ENCODE measurements at places on chromosomes 4 and X.

GRCh38 chrX:112279940-112280339 lies 197.4 kb upstream of the TRPC5 start:
- DNase-seq: no peak

DNA sequence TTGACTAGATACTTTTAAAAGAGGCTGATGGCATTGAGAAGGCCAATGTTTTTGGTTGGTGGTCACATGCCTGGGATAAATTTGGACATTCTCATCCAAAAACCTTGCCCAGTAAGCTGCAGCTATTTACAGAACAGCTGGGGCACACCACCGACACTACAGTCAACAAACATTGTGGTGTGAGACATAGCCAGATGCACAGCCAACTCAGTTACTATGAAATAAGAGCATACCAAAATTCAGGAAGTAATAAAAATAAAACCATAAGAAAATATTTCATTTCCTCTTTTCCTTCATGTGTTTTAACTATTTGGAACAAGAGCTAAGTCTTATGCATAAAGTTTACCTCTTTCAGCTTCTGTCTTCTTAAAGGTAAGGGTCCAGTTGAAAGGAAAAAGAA lies 8.8 kb downstream of the PPM1K start:
- no peak for DNase-seq

DNA sequence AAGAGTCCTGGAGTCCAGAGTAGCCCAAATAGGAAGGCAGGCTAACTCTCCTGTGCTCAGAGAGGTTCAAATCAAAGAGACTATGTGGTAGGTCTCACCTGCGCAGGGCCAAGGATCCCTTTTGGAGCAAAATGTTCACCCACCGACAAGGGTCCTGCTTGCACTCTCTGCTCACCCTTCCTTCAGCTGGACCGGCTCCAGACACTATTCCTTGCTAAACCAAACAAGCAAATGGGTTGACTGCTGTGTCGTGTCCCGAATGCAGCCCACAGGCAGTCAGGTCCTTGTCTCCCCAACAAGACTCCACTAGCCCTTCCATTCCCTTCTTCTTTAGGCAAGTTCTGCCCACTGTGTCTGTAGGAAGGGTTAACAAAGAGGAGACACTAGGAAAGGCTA lies 760 bp downstream of the TRMT2B start:
- no peak for DNase-seq

DNA sequence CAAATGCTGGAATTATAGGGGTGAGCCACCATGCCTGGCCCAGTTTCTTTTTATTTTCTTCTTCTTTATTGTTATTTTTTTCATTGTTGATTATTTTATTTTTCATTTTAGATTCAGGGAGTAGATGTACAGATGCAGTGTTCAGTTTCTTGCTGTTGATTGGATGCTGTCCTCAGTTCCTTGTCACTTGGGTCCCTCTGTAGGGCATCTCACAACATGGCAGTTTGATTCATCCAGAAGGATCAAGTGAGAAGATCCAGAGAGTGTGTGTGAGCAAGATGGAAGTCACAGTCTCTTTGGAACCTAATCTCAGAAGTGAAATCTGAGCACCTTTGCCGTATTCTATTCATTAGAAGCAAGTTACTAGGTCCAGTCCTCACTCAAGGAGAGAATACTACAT lies 20.9 kb downstream of the HMGB3 start:
- no peak for DNase-seq

DNA sequence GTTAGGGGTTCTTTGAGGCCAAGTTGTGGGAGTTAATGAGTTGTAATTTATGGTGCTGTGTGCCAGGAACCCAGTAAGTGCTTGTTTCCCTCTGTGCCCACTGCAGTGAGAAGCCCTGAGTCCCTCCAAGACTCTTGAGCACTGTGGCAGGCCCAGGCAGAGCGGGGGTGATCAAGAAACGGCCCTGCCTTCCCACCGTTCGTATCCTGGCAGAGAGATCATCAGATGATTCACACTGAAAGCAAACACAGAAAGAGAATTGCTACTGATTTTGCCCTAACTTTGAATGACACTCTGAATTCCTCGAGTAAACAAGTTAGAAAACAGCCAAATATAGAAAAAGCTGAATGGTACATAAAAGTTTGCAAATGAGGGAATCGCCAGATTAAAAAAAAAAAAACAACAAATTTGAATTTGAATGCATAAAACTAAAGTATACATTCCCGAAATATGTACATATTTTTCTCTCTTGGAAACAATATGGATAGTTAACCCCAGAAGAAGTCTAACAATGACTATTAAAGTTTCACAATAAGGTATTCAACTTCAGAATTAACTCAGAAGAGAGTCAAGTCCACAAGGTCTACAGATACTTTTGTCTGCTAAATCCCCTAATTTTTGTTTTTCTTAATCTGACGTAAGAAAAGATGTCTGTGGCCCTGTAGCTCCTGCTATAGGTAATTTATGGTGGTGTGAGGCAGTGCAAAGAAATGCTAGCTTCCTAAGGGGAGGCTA lies 71.8 kb downstream of the AFAP1 start:
- DNase-seq: no peak

DNA sequence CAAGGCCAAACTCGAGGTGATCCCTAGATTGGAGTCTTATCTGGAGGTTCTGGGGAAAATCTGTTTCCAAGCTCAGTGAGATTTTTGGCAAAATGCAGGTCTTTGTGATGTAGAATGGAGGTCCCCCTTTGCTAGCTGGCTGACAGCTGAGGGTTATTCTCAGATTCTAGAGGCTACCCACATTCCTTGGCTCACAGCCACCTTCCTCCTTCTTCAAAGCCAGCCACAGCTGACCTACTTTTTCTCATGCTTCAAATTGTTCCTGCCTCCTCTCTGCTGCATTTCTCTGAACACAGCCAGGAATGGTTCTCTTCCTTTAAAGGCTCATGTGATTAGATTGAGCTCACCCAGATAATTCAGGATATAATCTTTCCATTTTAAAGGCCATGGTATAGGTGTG lies 86.9 kb downstream of the VCX3A start:
- no peak for DNase-seq

- DNase-seq: no peak
Observed at GRCh38 chr4:9994246-9994847, 26.9 kb downstream of the SLC2A9 start.

DNA sequence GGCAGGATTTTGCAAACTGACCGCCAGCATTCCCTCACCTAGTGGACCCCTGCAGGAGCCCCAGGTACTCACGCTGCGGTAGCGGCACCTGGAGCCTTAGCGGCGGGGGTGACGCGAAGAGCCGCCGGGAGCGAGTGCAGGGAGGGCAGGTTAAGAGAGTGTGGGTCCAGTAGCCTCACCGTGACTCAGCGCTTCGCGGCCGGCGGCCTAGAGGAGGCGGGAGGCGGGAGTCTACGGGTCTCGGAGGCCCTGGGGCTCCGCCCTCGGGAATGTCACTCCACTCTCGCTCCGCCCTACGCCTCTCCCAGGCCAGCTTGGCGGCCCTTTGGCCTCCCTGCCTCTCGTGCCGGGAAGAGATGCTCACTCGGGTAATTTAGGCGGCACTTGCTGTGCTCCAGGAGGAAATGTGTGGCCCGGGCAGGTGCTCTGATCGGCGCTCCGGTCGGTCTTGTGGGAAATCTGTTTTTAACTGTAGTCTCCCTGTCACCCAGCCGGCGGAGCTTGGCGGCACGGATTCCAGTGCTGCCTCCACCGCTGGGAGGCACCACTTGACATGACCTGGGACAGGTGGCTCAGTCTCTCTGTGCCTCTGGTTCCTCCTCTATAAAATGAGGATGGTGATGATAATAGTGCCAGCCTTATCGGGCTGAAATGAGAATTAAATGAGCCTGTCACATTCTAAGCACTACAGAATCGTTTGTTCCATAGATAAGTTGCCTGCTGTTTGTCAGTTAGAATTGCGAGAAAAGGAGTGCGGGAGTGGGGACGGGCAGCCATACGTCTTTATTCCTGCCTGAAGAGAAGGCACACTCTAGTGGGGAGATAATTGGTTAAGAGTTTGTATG lies at the start of gene PIR:
PIR (minus strand) TSS at position 216 of the 845 bp plus-strand sequence. CDS start 2,076 bp downstream, outside the sequence.
- DNase-seq: no peak

DNA sequence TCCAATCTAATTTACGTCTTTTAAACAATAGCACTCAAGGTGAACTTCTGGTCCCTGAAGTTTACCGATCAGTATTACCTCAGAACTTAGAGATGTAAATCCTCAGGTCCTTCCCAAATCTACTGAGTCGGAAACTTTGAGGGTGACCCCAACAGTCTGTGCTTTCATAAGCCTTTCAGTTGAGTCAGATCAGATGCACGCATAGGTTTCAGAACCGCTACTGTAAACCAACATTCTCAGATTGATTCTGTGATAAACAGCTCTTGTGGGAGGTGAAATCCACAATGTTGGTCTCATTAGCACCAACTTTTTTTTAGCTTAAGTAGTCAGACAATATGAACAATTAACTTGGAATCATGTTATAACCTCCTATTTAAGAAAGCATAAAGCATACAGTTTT lies 86.0 kb downstream of the WWC2 start:
- no peak for DNase-seq

- no peak for DNase-seq
Observed at GRCh38 chr4:36320117-36320896, 38.9 kb downstream of the DTHD1 start.

DNA sequence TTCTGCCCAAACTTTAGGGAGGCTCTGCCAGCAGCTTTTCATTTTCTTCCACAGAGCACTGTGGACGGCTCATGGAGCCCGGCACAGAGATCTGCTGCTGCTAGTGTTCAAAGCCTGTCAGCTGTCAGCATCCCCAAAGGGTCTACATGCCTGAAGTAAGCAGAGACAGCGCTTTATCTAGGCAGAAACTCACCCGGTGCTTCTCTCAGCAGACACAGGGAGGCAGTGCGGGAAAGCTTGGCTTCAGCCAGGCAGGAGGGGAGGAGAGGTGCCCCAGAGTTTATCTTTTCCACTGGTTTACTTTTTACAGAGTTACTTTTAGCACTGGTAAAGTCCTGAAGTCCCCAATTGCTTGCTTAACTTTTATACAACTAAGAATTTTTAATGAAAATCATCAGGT lies 339.3 kb downstream of the NKX6-1 start:
- DNase-seq: no peak

DNA sequence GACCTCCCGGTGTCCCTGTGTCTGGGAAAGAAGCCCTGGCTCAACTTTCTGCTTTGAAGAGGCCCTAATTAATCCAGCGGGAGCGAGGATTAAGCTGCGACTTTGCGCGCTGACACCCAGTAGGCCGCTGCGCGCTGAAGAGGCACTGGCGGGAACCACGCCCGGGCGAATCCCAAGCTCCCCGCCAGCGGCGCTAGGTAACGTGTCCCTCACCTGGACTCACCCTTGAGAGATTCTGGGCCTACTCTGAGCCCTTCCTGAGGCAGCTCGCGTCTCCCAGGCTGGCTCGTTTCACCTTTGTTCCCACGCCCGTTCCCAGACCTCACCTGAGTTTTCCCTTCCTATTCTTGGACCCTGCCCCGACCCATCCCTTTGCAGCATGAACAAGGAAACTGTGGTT lies 616 bp upstream of the KLHL34 start:
- DNase-seq: no peak

DNA sequence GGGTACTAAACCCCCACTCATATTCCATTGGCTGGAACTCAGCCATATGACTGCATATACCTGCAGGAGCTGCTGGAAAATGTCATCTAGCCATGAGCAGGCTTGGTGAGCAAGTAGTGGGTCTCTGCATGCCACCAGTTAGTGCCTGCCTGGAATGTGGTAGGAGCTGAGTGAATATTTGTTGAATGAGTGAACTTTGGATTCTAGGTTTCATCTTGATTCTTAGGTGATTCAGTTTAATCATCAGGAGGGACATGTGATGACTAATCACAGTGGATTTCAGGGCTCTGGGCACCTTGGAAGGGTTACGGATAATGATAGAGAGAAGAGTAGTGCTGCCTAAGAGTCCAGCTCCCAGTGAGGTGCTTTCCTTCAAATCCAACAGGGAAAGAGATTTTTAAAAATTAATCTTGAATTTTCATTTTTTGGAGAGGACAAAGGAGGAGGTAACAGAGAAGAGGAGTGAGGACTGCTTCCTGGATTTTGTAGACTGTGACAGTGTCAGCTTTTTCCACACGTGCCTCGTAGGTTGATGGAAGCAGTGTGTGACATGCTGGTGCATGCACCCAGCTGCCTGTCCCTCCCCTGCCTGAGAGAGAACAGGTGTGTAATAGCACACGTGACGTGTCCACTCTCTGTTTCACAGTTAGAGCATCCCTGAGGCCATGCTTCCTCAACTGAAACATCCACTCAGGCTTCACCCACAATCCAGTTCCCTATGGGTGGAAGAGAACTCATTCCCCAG lies 30.4 kb downstream of the NHS start:
- DNase-seq: no peak

GRCh38 chr4:37531151-37531550 lies 155.0 kb downstream of the RELL1 start:
- no peak for DNase-seq

GRCh38 chr4:165627128-165627527 lies 245.9 kb upstream of the TLL1 start:
- DNase-seq: no peak

DNA sequence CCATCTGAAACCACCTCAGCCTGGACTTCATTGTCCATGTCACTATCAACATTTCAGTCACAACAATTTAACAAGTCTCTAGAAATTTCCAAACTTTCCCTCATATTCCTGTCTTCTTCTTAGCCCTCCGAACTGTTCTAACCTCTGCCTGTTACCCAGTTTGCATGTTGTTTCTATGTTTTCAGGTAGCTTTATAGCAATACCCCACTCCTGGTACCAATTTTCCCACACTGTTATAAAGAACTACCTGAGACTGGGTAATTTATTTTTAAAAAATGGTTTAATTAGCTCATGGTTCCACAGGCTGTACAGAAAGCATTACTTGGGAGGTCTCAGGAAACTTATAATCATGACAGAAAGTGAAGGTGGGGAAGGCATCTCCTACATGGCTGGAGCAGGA lies 679.2 kb upstream of the FRG1 start:
- DNase-seq: no peak

DNA sequence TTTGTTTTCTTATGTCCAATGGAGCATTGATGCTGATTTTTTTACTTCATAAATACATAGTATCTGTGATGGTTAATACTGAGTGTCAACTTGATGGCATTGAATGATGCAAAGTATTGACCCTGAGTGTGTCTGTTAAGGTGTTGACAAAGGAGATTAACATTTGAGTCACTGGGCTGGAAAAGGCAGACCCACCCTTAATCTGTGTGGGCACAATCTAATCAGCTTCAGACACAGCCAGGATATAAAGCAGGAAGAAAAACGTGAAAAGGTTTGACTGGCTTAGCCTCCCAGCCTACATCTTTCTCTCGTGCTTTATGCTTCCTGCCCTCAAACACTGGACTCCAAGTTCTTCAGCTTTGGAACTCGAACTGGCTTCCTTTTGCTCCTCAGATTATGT lies 230.6 kb upstream of the SPRY1 start:
- no peak for DNase-seq

GRCh38 chrX:7076245-7076661 lies 71.3 kb upstream of the STS start:
- DNase-seq: no peak

Measured in SK-N-MC (cell line).